ENCODE measurements at places on chromosomes 7 and 10.

GRCh38 chr7:44881610-44882009 is 3.7 kb downstream of the PURB start:
- no peak for DNase-seq

- no peak for DNase-seq
These were observed 40.2 kb downstream of the PRKCQ start for GRCh38 chr10:6539833-6540232.

- DNase-seq = no peak
These were observed 86.6 kb downstream of the BTAF1 start for GRCh38 chr10:92010047-92010735.

DNA sequence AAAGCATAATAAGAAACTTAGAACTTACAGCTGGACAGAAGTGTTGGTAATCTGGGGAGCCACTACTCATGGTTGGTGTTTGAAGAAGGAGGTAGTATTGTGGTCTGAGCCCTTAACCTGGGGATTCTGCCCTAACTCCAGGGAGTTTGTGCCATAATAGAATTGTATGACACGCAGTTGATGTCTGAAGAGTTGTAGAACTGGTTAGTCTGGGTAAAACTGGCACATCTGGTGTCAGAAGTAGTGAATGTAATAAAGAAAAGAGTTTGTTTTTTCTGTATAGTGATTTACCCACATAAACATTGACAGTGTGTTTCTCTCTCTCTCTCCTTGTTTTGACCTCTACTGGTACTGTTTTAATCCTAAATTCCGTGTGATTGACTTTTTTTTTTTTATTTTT is 448.1 kb upstream of the SEMA3D start:
- DNase-seq = no peak

- no peak for DNase-seq
These were observed 38.6 kb downstream of the ZCCHC24 start for GRCh38 chr10:79406683-79407422.
